ENCODE measurements at places on chromosomes 13 and 19.
A peak's percentile ranks its signal among the peaks of the same experiment; 100 is the strongest.

- DNase-seq = no peak
These were observed 149 bp downstream of the MED26 start for GRCh38 chr19:16627928-16628182.

GRCh38 chr19:5587071-5587455, 19.3 kb upstream of the TINCR start:
- DNase-seq = no peak

DNA sequence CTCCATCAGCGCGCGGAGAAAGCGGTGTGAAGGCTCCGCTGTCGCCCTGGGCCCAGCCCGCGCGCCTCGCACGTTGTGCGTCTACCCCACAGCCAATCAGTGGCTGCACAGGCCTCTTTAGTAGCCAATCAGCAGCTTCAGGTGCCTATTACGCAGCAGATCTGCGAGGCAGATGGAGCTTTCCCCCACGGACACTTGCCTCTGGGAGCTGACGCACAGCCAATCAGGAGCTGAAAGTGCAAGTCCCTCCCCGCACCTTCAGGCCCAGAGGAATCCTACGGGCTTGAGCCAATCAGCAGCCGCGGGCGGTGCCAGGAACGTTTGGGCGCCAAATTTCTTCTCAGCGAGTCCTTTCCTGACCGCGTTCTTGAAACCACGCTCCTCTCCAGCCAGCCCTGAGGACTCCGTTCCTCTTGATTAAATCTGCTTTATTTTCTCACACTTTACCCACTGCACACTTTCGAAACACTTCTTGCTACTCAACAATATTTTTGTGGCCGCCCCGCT, 39.9 kb downstream of the SIGLEC7 start:
- no peak for DNase-seq

DNA sequence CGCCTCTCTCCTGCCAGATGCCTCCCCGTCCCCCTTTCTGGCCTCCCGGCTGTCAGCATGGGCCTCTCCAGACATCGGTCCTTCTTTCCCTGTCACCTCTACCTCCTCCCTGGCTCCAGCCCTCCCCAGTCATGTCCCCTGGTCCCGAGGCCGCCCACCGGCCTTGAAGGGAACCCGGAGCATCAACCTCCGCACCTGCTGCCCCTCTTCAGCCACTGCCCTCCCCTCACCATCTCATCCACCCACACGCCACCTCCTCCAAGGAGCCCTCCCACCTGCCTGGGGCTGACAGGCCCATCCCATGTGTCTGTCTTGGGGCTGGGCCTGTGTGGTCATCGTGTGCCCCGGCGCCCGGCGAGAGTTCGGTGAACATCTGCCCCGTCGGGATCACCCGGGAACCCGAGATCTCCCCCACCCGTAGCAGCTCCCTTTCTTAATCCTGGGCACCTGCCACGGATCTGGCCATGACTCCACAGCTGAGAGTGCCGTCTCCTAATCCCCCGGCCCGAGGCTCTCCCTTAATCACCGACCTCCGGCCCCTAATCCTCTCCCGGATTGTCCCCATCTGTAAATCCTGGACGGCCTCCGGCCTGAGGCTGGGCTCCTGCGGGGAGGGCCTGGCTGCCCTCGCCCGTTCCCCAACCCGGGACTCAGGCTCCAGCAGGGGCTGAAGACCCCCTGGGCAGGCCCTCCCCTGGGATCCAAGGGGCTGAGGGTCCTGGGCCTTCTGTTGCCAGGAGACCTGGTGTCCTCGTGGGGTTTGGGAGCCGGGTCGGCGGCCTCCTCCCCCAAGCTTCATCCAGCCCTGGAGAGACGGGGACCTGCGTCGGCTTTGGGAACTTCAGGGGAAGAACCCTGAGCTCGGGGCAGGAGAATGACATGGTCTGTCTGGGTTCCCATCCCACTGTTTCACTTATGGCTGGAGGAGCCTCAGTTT, 5.9 kb downstream of the HCN2 start:
- DNase-seq = no peak

GRCh38 chr19:17327654-17328516, 6.8 kb downstream of the ANO8 start:
- no peak for DNase-seq

DNA sequence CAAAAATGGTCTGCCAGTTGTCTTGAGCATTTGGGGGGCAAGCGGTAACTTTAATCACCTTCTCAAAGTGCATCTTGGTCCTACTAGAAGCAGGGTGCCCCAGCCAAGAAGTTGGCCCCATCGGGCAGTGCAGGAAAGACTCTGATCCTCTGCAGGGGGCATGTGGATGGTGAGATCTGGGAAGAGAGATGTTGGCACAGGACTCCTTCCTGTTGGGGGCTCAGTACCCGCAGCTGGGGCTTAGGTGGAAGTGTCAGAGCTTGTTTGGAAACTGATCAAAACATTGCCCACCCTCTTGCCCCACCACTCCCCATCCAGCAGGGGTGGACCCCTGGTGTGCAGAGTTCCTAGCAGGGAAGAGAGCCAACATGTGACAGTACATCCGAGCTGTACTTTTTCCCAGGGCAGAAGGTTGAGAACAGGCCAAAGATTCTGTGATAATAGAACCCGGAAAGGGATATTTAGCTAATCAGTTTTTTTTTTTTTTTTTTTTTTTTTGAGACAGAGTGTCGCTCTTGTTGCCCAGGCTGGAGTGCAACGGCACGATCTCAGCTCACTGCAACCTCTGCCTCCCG, 8.8 kb downstream of the RRAS start:
- no peak for DNase-seq

- DNase-seq = no peak
These were observed 205.3 kb upstream of the DACH1 start for GRCh38 chr13:72072261-72072660.

DNA sequence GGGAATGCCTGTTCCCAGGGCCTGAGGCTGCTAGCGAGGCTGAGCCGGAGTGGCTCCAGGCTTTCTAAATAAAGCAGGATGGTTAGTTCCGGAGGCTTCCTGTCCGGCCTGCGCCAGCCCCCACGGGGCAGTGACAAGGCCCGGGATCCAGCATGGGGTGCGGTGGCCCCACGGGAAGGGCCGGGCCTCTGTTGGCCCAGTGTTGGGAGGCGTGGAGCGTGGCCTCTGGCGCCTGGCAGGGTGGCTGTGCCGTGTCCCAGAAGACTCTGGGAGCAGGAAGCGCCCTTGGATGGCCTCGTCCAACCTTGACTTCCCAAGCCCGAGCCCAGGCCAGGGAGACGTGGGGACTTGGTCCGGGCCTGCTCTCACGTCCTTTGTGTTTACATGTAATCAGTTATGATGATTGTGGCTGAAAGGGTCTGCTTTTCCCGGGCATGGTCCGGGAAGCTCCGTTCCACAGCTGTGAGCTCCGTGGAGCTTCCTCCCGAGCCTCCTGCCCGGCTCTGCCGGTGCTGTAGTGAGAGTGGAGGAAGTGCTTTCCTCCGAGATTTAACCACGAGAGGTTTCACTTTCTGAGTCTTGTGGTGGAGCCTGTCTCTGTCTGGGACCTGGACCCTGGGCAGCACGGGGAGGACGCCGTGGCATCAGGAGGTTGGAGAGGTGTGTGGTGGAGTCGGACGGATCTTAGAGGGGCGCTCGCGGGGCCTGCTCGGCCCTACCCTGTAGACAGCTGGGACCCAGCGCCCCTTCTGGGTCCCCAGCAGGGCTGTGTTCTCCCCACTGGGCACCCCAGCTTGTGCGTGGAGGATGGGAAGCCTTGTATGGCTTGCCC, 4.6 kb downstream of the GNA11 start:
- no peak for DNase-seq

- no peak for DNase-seq
These were observed at the start of gene ZNF723 for GRCh38 chr19:22832031-22832762. ZNF723 (plus strand) TSS chr19:22832291; CDS start chr19:22832380, 89 bp downstream.

DNA sequence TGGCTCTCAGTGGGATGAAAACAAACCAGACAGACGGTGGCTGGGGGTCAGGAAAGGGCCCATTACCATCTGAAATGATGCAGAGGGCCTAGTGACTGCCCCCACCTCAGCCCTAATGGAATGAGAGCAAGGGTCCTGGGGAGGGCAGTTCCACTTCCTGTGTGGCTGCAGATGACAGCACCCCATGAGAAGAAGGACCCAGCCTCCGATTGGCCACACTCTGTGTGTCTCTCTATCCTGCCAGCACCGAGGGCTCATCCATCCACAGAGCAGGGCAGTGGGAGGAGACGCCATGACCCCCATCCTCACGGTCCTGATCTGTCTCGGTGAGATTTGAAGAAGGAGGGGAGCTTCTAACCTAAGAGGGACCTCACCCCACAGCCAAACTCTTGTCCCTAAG, 498 bp downstream of the LILRB1 start:
- no peak for DNase-seq

DNA sequence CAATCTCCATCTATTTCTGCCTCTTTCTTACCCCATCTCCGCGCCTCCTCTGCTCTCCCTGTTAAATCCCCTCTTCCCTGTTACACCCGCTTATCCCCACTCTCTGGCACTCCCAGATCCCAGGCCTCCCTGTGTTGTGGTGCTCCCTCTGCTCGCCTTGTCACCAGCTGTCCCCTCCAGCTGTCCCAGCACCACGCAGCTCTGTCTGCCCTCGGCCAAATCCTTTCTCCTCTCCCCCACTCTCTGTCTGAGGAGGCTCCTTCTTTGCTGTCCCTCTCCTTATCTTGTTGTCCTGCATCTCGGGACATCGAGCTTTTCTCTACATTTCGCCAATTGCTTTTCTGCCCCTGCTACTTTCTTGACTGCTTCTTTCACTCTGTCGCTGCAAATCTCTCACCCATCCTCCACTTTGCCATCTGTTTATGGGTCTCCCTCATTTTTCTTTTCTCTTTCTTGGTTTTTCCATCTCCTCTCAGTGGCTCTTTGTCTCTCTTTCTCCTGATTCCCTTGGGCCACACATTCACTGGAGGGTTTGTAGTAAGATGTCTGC, 941 bp downstream of the ZNF160 start:
- DNase-seq = peak; percentile 16

GRCh38 chr19:58560007-58560887, 1.8 kb upstream of the UBE2M start:
- DNase-seq = no peak

GRCh38 chr13:46352805-46353204, 34.2 kb downstream of the RUBCNL start:
- DNase-seq = peak; percentile 19

DNA sequence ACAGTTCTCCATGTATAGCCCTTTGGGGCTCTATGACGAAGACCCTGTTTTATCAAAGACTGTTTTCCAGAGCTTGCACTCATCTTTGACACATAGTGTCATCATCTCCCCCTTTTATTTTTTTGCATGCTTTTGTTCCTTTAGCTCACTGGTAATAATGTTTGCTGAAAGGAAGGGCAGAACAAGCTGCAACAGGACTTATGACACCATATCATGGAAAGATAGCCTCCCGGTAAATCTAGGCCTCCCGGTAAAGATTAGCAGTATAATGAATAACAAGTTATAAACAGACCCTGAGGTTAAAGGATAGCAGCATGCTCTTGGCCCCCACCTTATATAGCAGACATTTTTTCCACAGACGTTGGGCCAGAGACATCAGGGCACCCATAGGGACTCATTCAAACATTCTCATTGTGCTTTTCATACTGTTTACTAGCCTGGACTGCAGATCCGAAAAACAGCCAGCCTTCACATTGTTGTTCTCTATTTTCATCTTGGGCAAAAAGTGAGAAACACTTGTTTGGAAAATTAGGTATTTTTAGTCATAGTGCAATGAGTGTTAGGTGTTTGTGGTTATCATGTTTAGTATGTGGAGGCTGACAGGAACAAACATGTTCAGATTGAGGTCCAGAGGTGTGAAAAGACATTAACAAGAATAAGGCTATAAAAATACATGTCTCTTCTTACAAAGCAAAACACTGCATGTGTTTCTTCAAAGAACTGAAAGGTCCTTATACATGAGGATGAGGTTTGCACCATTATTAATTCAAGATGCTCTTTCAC, 136.9 kb upstream of the SPRY2 start:
- no peak for DNase-seq

DNA sequence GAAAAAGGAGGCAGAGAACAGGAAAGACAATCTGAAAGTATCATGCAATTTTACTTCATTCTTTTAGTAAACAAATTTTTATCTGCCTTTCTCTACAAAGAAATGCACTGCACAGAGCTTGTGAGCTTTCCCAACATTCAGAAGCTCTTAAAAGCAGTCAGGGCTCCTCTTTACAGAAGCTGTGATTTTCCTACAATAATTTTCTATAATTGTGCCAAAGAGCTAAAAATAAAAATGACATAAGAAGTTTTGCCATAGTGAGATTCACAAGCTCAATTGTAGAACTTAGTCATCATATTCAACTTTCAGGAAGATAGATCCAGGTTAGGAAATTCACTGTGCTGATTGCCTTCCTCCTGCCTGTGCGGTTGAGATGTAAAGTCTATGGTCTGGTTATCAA, 341.4 kb downstream of the PCDH9 start:
- DNase-seq = no peak

All from pons (tissue), 1 donor.